ENCODE measurements at places on chromosomes 1 and 21.

- no peak for DNase-seq
These were observed 309.7 kb upstream of the ZRANB2 start for GRCh38 chr1:71390518-71390917.

DNA sequence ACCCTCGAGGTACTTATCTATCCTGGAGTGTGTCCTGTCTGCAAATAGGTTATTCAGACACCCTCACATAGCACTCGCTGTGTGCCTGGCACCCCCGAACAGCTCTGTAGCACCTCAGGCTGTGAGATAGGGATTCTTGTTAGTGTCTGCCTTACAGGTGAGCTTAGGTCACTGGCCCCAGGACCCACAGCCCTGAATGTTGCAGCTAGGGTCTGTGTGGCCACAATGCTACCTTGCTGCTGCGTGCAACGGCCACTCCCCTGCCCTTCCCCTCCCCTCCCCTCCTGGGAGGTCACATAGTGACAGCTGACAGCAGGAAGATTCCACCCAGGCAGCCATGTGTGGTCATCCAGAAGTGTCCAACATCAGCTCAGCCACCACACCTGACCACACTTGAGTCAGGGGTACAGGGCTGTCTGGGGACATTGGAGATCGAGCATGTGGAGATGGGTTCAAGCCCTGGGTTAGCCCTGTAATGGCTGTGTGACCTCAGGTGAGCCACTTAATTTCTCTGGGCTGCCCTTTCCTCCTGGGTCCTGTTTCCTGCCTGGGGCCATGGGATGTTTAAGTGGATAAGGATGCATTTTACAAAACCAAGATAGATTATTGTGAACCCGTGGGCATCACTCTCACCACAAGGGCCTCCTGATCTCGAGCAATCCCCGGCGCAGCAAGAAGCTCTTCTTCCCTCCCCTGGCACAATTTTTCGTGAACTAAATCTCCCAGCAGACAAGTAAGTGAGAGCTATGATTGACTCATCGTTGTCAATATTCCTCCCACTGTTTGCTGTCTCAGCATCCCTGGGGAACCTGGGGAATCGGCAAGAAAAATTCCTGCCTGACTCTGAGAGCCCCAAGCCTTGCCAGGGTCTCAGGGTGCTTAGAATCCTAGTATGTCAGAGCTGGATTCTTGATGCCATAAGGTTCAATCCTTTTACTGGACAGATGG, 208.7 kb downstream of the PTPRU start:
- DNase-seq, result no peak

- DNase-seq, result no peak
These were observed 32.3 kb downstream of the CCN1 start for GRCh38 chr1:85612704-85613361.

- no peak for DNase-seq
These were observed 11.5 kb downstream of the TMPRSS3 start for GRCh38 chr21:42384156-42384945.

DNA sequence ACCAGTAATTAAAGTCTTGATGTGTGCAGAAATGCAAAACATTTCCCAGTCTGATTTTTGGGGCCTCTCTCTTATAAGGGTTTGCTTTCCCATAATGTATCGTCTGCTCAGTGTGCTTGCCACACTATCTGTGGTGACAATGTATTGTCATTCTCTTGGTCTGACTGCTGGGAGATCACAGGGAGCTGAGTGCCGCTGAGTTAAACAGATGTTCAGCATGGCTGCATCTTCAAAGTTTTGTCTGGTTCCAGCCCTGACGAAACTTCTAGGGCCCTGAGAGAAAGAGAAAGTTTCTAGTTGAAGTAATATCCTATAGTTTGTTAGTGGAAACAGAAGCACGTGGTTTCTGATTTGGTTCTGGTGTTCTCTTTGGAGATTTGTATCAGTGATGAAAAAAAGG, 42.6 kb downstream of the DNM3 start:
- no peak for DNase-seq

- DNase-seq, result no peak
These were observed 181.0 kb downstream of the FOXD2 start for GRCh38 chr1:47618830-47619229.

- DNase-seq, result no peak
These were observed 166.3 kb upstream of the NR5A2 start for GRCh38 chr1:199861020-199861795.

GRCh38 chr21:38272215-38272614, 15.4 kb downstream of the KCNJ15 start:
- no peak for DNase-seq

GRCh38 chr1:21567241-21568005, 58.2 kb downstream of the ALPL start:
- DNase-seq, result no peak

- no peak for DNase-seq
These were observed 24.7 kb downstream of the INAVA start for GRCh38 chr1:200919386-200919785.

GRCh38 chr1:1537626-1538250, 2.7 kb downstream of the TMEM240 start:
- no peak for DNase-seq

DNA sequence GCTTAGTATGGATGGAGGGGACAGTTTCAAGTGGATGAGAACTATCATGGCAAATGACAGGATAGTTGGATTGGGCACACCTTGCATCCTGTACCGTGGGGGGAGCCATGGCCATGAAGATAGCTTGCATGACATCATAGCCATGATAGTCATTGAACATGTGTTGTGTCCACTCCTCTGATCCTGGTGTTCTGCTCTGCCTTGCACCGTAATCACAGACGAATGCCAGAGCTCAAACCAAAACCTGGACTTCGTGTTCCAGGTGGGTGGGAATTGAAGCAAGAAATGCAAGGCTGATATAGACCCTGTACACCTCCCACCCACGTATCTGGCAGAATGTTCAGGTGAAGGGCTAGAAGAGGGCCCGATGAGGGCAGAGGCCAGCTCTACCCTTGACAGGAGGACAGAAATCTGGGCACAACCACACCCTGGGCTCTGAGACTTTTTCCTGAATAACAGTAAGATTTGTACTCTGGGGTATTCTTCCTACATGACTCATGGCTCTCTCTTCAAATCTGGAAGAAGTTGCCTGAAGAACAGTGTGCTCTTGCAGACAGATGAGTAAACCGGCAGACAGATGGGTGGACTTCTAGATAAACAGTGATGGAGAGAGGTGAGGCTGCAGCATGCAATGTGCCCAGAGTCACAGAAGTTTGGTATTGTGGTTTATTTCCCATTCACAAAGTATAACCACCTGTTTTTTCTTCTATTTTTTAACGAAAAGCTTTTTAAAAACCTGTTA, 45.0 kb downstream of the KCNJ6 start:
- DNase-seq, result no peak

- no peak for DNase-seq
These were observed 159.8 kb downstream of the TGFBR3 start for GRCh38 chr1:91725989-91726721.

DNA sequence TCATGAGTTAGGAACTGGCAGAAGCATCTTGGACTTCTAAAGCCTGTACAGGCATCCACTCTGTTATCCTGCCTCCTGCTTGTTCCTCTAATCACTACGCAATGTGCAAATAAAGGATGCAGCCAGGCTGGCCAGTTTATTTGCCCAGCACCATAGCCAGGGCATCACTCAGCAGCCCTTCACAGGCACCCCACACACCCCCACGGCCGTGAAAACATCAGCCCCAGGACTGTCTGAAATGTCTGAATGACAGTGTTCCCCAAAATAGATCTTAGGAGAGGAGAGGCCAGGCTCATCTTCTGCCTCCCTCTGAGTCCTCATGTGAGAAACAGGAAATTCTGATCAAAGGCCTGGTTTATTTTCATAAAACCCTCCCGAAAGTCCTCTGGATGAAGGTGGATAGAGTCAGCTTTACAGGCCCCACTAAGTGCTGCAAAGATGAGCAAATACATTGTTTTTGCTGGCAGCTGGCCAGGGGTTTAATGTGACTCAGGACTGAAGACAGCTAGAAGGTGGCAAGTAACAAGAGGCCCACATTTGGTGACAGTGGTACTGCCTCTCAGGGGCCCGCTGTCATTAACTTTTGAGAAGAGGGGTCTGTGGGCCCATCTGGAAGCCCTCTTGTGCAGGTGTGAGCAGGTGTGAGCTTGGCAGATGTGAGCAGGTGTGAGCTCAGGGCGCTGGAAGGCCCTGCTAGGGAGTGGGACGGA, 32.9 kb downstream of the GRHL3 start:
- peak; percentile 42 for DNase-seq

DNA sequence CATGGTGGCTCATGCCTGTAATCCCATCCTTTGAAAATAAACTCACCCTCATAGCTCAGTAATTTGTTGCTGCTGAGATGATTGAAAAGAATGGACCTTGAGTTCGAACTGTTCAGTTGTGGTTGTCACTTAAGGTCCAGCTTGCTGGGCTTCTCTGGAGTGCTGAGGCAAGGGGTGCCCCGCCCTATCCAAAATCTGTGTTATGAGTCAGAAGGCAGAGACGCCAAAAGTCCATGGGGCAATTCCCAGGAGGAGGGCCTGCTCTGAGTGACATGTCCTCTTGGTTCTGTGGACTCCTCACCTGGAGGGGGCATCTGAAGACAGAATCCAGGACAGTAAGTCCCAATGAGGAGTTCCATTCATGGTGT, 64.8 kb downstream of the MYOM3 start:
- no peak for DNase-seq

DNA sequence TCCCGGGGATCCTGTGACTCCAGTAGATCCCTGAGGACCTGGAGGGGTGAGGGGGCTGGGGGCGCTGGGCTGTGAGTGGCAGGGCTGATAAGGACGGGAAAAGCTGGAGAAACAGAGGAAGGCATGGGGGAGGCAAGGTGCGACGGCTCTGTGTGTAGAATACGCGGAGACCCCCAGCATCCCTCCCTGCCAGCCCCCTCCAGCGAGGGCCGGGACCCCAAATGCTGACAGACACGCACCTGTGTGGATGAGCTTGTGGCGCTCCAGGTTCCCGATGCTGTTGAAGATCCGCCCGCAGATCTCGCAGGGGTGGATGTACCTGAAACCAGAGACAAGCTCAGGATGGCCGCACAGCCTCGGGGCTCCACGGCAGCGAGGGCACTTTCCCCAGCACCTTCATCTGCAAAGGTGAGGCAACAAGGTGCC, 53.0 kb upstream of the RIPK4 start:
- DNase-seq, result no peak

DNA sequence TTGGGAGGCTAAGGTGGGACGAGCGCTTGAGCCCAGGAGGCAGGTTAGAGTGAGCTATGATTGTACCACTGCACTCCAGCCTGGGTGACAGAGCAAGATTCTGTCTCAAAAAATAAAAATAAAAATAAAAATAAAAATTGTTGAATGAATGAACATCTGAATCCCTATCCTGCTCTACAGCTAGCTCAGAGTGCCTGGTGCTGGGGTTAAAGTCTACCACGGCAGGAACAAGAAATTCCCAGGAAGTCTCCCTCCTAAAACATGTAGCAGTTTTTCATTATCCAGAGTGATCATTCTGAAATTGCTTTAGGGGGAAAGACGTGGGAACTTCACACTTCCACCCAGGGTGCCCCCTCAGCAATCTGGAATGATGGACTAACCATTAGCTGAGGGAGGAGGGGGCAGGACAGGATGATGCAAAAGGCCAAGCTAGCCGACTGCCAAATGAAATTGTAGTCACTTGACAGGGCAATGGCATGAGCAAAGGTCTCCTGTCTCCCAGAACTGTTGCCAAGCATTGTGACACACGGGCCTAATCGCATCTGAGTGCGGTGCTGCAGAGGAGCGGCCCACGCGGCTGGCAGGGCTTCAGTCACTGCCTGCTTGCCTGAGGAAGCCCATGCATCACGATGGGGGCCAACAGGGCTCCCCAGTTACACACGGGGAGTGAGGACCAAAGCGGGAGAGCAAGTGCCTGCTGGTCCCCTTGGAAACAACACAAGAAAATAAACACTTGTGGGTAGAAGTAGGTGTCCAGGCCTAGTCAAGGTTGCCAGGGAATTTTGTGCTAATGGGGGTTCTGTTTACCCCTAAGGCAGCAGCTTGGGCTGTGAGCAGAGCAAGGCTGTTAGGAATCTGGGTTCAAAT, 85.7 kb downstream of the NENF start:
- no peak for DNase-seq

- DNase-seq, result no peak
These were observed 34.0 kb downstream of the PUM1 start for GRCh38 chr1:31031330-31032143.

GRCh38 chr1:198937231-198938031, 298.6 kb downstream of the PTPRC start:
- DNase-seq, result no peak

GRCh38 chr1:186775036-186775435, 53.7 kb upstream of the PLA2G4A start:
- DNase-seq, result no peak

DNA sequence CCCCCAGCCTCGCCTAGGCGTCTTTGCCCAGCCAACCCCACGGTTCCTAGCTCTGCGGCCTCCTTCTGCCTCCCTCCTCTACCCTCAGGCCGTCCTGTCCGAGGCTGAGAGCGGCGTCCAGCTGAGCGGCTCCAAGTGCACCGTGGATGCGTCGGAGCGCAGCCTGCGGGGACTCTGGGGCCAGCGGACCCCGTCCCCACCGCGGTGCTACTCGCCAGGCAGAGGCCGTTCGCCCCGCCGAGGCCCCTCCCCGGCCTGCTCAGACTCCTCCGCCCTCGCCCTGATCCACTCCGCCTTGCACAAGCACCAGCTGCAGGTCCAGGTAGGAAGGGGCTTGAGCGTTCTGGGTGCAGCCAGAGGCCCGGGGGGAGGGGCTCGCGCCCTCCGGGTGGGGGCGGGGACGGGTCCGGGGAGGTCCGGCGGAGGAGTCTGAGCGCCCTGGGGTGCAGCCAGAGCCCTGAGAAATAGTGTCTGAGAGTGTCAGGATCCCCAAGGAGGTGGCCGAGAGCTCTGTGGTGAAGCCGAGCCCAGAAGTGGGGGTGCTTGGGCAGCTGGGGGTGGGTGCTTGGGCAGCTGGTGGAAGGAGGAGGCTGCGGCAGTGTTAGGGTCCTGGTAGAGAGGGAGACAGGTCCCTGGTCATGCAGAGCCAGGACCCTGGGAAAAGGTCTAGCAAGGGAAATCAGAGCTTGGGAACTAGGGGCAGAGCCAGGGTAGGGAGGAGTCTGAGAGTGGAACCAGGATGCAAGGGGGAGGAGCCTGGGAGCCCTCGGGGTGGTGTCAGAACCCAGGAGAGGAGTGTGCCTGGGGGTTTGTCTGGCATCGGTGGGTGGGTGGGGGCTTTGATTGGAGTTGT, 3.2 kb upstream of the NBPF3 start:
- DNase-seq, result no peak

GRCh38 chr21:42640486-42640885, 12.9 kb upstream of the PDE9A start:
- no peak for DNase-seq

DNA sequence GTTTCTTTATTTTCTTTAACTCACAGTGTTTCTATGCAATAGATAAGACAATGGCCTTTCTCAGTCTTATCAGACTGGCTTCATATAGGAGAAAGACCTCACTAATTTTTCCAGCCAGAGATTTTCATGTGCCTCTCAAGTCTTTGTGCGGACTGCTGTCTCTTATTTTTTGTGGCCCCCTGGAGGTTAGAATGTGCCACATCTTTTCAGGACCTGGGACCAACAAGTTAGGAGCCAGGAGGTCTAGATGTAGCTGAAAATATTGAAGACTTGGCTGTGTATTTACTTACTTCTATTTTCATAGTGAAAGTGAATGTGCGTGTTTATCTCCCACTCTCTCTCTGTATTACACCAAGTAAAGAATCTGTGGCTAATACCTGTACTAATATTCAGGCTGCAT, 42.1 kb upstream of the CFHR3 start:
- no peak for DNase-seq

Measured in stimulated activated CD4-positive, alpha-beta T cell treated with anti-CD3 and anti-CD28 coated beads, Interleukin-1b, Interleukin-23, amount 100 ng/mL, for 24 hours (primary cell).